DMS79 treated with DMSO at 0.1 percent for 48 hours (cell line): ENCODE measurements at places on chromosomes 11 and 22.

GRCh38 chr11:120931057-120931779 lies 92.7 kb upstream of the TBCEL start:
- no peak for DNase-seq

DNA sequence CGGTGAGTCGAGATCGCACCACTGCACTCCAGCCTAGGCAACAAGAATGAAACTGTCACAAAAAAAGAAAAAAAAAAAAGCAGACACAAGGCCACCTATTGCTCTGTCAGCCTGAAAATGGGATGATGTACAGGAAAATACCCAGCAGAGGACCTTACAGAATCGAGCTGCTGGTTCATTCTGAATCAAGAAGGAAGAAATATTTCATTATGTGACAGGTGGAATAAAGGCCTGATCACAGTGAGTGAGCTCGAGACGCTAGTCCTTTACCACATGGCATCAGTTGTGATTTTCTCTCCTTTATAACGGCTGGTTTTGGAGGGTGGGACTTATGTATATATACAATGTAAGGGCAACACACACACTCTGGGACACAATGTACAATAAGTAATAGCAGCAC lies 340.0 kb downstream of the LARGE1 start:
- no peak for DNase-seq

DNA sequence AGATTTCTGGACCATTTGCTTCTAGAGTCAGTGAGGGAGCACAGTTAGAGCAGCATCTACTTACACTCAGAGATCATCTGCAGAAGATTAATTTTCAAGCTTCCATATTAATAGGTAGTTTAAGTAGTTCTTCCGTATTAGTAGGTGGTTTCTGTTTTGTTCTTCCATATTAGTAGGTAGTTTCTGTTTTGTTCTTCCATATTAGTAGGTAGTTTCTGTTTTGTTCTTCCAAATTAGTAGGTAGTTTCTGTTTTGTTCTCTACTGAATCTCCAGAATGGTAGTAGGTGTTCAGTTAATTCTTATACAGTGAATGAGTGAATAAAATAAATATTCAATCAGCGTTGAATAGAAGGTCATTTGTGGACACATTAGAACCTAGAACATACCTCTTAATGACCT lies 175.7 kb downstream of the TMEM135 start:
- DNase-seq = no peak

GRCh38 chr11:74444173-74444826 lies 23.0 kb downstream of the KCNE3 start:
- peak; percentile 63 for DNase-seq

GRCh38 chr11:31484497-31484896 lies 24.9 kb downstream of the IMMP1L start:
- no peak for DNase-seq

- DNase-seq = peak; percentile 84
Measured at GRCh38 chr11:93741882-93742226, 382 bp downstream of the C11orf54 start.

DNA sequence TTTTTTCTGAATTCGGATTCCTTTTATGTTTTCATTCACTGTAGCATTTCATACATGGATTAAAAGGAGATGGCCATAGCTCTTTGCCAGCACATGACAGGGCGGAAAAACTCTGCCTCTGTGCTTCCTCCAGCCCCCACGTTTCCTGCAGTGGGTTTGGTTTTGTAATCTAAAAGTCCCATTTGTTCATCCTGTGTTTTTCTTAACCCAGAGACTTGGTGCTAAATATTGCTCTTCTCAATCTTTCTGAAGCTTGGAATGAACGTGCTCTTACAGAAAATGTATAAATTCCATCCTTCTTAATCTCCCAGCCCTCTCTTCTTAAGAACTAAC lies 89.9 kb downstream of the PPP6R3 start:
- DNase-seq = no peak
